ENCODE measurements at places on chromosomes 1 and 21. TPM values are rescaled to one million over a fixed set of nuclear protein-coding genes. Genes with fewer than 3 reads are reported as not detected.

- H3K36me3 ChIP-seq, result no peaks in the 10 kb centered on the region
- H3K27ac ChIP-seq, result no peak overlapping the region
- no peak for DNase-seq
- H3K27me3 ChIP-seq, result no peaks in the 10 kb centered on the region
Observed at GRCh38 chr1:74811436-74812179, 78.7 kb downstream of the TYW3 start.

DNA sequence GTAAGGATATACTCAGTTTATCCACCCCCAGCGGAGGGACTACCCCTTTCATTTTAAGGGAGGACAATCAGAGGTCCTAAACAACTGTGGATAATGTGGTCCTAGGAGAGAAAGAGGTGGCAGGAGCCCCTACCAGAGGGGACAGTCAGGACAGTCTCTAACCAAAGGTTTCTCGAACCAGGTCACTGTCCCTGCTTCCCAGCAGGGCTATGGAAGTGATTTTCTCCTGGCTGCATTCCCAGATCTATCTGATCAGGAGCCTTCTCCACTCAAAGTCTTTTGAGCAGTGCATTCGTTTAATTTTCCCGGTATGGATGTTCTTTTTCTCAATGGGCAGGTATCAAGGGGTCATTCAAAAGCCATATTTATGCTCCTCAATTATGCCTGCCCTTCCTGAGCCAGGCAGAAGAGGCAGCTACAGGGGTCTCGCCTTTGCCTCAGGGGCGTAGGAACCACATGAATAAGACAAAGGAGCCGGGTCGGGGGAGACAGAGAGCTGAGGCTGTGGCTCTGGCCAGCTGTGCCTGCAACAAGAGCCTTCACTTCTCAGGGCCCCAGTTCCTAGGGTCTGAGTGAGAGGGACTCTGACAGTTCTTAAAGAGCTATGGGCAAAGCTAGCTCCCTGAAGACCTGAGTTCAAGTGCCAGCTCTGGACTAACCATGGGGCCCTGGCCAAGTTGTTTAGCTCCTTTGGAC, 62.5 kb upstream of the DMRTB1 start:
- no peak overlapping the region for H3K27ac ChIP-seq
- no peak overlapping the region for H3K4me3 ChIP-seq
- no peak for DNase-seq
- H3K36me3 ChIP-seq, result no peaks in the 10 kb centered on the region
- no peaks in the 10 kb centered on the region for H3K4me1 ChIP-seq

Gene SPRR3
- 0.75 TPM for total RNA-seq

DNA sequence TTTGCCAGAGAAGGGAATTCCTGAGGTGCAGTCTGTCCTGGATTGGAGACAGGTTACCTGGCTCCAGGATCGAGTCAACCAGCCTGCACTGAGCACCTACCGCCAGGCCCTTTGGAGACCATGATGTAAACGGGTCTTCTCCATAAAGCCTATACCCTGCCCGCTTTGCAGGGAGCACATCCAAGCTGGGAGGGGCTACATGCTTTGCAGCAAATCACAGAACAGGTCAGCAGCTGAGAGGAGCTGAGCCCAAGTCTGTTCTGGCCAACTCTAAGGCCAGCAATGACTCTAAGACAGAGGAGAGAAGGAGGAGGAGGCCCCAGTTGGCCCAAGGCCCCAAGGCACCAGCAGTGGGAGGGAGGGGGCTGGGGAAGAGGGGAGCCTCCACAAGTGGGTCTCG, 15.5 kb upstream of the RSPO1 start:
- H3K27me3 ChIP-seq, result no peaks in the 10 kb centered on the region
- H3K27ac ChIP-seq, result no peak overlapping the region
- H3K4me1 ChIP-seq, result no peaks in the 10 kb centered on the region

Gene HCRTR1
- total RNA-seq, result 0.42 TPM

- no peaks in the 10 kb centered on the region for H3K27me3 ChIP-seq
- no peak for DNase-seq
- H3K4me1 ChIP-seq, result peaks cover under 1% of the 10 kb centered on the region
- no peaks in the 10 kb centered on the region for H3K36me3 ChIP-seq
- no peak overlapping the region for H3K4me3 ChIP-seq
Observed at GRCh38 chr21:33755354-33755753, 113.1 kb downstream of the ITSN1 start.

DNA sequence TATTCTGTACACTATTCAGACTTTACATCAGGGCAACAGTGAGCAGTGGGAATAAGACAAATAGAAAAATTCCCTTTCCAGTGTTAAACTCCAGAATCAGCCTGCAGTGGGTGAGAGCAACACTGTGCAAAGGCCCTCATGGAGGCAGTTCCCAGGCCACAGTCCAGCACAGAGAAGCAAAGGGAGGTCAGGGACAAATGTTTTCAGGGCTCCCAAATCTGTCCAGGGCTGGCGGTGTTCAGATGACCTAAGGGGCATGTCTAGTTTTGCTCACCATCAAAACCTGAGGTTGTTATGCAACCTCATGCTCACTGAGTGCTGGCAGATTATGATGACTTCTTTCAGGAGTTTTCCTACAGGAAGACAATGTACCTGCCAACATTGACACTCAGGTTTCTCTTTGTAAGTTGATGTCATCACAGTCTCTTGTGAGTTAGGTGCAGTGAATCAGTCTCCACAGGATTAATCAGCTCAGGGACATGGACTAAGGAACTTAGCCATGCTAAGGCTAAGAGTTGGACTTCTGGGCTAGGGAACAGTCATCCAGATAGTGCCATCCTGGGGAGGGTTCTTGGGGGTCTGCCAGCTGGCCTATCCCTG, 3.6 kb upstream of the LCE5A start:
- no peaks in the 10 kb centered on the region for H3K27me3 ChIP-seq
- no peaks in the 10 kb centered on the region for H3K4me1 ChIP-seq
- DNase-seq, result no peak
- H3K27ac ChIP-seq, result no peak overlapping the region

Gene TOE1
- total RNA-seq, result 6.9 TPM

DNA sequence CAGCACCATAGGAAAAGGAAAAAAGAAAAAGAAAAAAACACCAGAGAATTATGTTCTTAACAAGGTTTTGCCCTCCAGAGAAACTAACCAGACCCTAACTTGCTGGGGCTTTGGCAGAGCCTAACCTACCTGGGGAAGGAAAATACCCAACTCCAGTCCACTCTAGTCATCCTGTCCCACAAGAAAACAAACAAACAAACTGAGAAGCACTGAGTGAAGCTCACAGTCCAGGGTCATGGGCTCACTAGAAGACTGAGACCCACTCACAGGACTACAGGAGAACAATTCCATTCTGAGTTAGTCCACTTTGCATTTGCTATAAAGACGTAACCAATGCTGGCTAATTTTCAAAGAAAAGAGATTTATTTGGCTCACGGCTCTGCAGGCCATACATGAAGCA, 543.4 kb downstream of the SMYD3 start:
- H3K36me3 ChIP-seq, result no peaks in the 10 kb centered on the region
- H3K27me3 ChIP-seq, result no peaks in the 10 kb centered on the region
- no peak overlapping the region for H3K4me3 ChIP-seq
- no peak for DNase-seq
- H3K27ac ChIP-seq, result no peak overlapping the region

DNA sequence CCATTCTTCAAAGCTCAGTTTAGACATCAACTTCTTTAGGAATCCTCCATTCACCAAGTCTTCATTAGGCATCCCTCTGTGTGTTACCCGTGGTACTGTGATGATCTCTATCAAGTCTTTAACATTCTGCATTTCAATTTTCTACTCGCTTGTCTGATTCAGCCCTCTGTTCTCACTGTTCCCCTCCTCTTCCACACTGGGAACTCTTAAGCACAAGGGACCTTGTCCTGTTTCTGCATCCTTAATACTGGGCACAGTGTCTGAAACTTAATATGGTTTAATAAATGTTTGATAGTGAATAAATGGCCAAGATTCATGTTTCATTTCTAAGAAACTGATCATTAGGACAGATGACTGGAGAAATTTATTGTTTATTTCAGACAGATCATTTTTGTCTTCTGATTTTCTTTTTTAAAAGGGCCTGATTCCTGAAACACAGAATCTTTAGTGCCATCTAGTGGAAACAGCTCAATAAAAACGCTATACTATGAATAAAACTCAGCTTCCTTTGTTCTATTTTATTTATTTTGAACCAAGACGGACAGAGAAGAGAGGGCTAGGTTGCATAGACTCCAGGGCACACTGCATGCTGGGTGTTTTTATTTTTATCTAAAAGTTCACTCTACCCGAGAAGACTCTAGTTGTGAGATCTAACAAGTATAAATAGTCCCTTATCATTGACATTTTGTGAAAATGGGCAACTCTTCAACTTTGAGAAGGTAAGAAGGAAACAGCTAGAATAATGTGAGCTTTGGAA, 7.0 kb upstream of the TRIM45 start:
- no peaks in the 10 kb centered on the region for H3K36me3 ChIP-seq
- no peak for DNase-seq
- H3K27ac ChIP-seq, result no peak overlapping the region
- no peaks in the 10 kb centered on the region for H3K4me1 ChIP-seq
- no peak overlapping the region for H3K4me3 ChIP-seq

Gene PLPP3
- 76.2 TPM for total RNA-seq

DNA sequence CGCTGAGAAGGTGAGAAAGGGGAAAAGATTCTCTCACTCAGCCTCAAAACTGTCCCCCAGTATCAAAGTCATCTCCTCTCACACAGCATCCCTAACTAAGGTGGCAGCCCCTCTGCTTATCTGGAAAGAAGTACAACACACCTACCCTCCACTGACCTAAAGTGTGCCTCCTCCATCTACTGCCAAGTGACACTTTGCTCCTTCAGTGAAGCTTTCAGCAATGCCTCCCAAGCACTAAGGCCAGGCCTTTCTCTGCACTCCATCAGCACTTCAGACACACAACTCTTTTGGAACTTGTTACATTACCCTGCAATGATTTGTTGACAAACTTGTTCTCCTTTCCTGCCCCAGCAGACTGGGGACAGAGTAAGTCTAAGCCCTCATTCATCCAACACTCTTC, 1.4 kb downstream of the SH3BP5L start:
- no peak overlapping the region for H3K4me3 ChIP-seq
- H3K36me3 ChIP-seq, result no peaks in the 10 kb centered on the region
- peaks cover 7% of the 10 kb centered on the region for H3K4me1 ChIP-seq
- no peak for DNase-seq
- no peak overlapping the region for H3K27ac ChIP-seq

DNA sequence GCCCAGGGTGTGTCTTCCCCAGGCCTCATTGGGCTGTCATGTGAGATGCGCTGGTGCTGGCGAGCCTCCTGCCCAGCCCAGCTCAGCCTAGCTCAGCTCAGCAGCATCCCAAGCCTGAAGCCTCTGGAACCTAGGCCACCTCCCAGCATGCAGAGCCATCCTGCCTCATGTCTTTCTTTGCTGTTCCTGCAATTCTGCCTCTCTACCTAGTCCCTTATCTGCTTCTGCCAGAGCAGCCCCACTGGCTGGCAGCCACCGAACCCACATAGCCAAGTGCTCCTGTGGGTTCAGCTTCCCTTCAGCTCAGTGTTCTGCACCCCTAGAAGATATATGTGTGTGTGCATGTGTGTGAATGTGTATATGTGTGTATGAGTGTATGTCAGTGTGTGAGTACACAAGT, 291.5 kb upstream of the VAMP3 start:
- no peaks in the 10 kb centered on the region for H3K4me1 ChIP-seq
- H3K36me3 ChIP-seq, result no peaks in the 10 kb centered on the region
- no peaks in the 10 kb centered on the region for H3K27me3 ChIP-seq
- no peak overlapping the region for H3K27ac ChIP-seq
- DNase-seq, result no peak
- H3K4me3 ChIP-seq, result no peak overlapping the region

GRCh38 chr1:27026621-27027574, 14.2 kb upstream of the TENT5B start:
- H3K27me3 ChIP-seq, result no peaks in the 10 kb centered on the region
- peaks cover 3% of the 10 kb centered on the region for H3K4me1 ChIP-seq
- peak; percentile 92 for DNase-seq
- H3K4me3 ChIP-seq, result no peak overlapping the region
- peak overlapping the region; percentile 91 for H3K27ac ChIP-seq
- no peaks in the 10 kb centered on the region for H3K36me3 ChIP-seq

Gene RPS8
- total RNA-seq, result 1,500 TPM

GRCh38 chr1:223227486-223228196, 84.6 kb upstream of the TLR5 start:
- H3K36me3 ChIP-seq, result no peaks in the 10 kb centered on the region
- DNase-seq, result no peak
- no peaks in the 10 kb centered on the region for H3K27me3 ChIP-seq
- H3K27ac ChIP-seq, result no peak overlapping the region

Gene INAVA
- 0.45 TPM for total RNA-seq

GRCh38 chr1:28249013-28249865, 10.1 kb upstream of the SESN2 start:
- no peak overlapping the region for H3K4me3 ChIP-seq
- DNase-seq, result peak; percentile 70
- no peak overlapping the region for H3K27ac ChIP-seq
- no peaks in the 10 kb centered on the region for H3K36me3 ChIP-seq
- no peaks in the 10 kb centered on the region for H3K4me1 ChIP-seq

GRCh38 chr1:82264802-82265201, 464.1 kb downstream of the ADGRL2 start:
- H3K4me1 ChIP-seq, result no peaks in the 10 kb centered on the region
- H3K27me3 ChIP-seq, result no peaks in the 10 kb centered on the region
- H3K4me3 ChIP-seq, result no peak overlapping the region
- H3K27ac ChIP-seq, result no peak overlapping the region

GRCh38 chr1:56808410-56808809, 10.8 kb downstream of the FYB2 start:
- no peak overlapping the region for H3K27ac ChIP-seq
- no peak for DNase-seq
- H3K36me3 ChIP-seq, result no peaks in the 10 kb centered on the region
- no peak overlapping the region for H3K4me3 ChIP-seq
- H3K4me1 ChIP-seq, result no peaks in the 10 kb centered on the region

- H3K27me3 ChIP-seq, result no peaks in the 10 kb centered on the region
- H3K4me3 ChIP-seq, result no peak overlapping the region
- H3K4me1 ChIP-seq, result no peaks in the 10 kb centered on the region
- H3K36me3 ChIP-seq, result no peaks in the 10 kb centered on the region
Observed at GRCh38 chr21:43373362-43374227, 53.3 kb downstream of the SIK1 start.

GRCh38 chr1:240784776-240785175, 172.8 kb upstream of the GREM2 start:
- H3K4me3 ChIP-seq, result no peak overlapping the region
- no peaks in the 10 kb centered on the region for H3K27me3 ChIP-seq
- DNase-seq, result no peak
- H3K27ac ChIP-seq, result no peak overlapping the region
- H3K4me1 ChIP-seq, result no peaks in the 10 kb centered on the region
- no peaks in the 10 kb centered on the region for H3K36me3 ChIP-seq

Gene FMOD
- total RNA-seq, result 204 TPM

- peak overlapping the region; percentile 56 for H3K4me3 ChIP-seq
- H3K27me3 ChIP-seq, result no peaks in the 10 kb centered on the region
- no peak for DNase-seq
- no peaks in the 10 kb centered on the region for H3K36me3 ChIP-seq
Observed at GRCh38 chr1:23902321-23903278, 10.6 kb downstream of the CNR2 start.

GRCh38 chr1:220067269-220068204, 21.2 kb upstream of the EPRS1 start:
- no peaks in the 10 kb centered on the region for H3K27me3 ChIP-seq
- DNase-seq, result no peak
- H3K4me1 ChIP-seq, result no peaks in the 10 kb centered on the region
- H3K27ac ChIP-seq, result no peak overlapping the region
- peaks cover 2% of the 10 kb centered on the region for H3K36me3 ChIP-seq

Gene CD5L
- total RNA-seq, result not detected

Gene SHE
- total RNA-seq, result 44.1 TPM

GRCh38 chr1:235313931-235314678, 13.9 kb downstream of the ARID4B start:
- H3K4me3 ChIP-seq, result no peak overlapping the region
- no peaks in the 10 kb centered on the region for H3K27me3 ChIP-seq
- H3K27ac ChIP-seq, result no peak overlapping the region

- no peaks in the 10 kb centered on the region for H3K36me3 ChIP-seq
- no peak overlapping the region for H3K27ac ChIP-seq
- no peak overlapping the region for H3K4me3 ChIP-seq
- no peak for DNase-seq
Observed at GRCh38 chr1:234990874-234991801, 137.5 kb downstream of the TOMM20 start.
